NCI-H510A treated with DMSO at 0.1 percent for 48 hours (cell line): ENCODE measurements at places on chromosomes 2 and 18.

DNA sequence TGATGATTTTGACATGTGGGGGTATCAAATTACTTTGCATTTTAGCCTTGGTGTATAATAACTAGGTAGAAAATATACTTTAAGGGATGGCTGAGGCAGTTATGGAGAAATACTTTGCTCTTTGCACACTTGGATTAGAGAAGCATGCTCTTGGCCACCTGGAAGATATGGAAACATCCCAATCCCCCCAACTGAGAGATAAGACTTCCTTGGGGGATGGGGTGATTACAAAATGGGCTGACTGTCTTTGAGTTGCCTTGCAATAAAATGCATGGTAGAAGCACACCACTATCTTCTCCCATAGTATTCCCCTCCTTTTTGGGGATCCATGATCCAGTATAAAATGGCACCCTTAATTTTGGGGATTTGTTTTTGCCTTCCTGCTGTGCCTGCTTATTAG, 15.1 kb upstream of the FAM98A start:
- no peak for DNase-seq

GRCh38 chr18:43542016-43542415, 264.7 kb upstream of the SYT4 start:
- DNase-seq: no peak

DNA sequence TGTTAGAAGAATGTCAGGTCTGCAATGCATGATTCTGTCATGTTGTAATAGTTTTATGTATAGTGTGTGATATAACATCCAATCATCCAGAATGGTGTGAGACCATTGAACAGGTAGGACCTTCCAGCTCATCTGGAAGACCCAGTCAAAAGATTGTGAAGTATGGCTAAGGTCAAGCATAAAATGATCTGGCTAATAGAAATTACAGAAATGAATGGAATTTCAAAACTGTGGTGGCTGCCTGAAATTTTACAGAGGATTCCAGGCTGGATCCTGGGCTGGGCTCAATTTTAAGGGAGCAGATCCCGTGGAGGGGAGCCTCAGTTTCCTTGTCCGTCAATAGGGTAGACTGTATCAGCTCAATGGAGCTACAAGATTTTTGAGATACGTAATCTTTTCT, 39.1 kb downstream of the ACKR3 start:
- no peak for DNase-seq

GRCh38 chr2:15668611-15669305, 77.1 kb downstream of the DDX1 start:
- DNase-seq: no peak

- no peak for DNase-seq
These were observed 4.2 kb upstream of the ONECUT2 start for GRCh38 chr18:57431002-57431382.

DNA sequence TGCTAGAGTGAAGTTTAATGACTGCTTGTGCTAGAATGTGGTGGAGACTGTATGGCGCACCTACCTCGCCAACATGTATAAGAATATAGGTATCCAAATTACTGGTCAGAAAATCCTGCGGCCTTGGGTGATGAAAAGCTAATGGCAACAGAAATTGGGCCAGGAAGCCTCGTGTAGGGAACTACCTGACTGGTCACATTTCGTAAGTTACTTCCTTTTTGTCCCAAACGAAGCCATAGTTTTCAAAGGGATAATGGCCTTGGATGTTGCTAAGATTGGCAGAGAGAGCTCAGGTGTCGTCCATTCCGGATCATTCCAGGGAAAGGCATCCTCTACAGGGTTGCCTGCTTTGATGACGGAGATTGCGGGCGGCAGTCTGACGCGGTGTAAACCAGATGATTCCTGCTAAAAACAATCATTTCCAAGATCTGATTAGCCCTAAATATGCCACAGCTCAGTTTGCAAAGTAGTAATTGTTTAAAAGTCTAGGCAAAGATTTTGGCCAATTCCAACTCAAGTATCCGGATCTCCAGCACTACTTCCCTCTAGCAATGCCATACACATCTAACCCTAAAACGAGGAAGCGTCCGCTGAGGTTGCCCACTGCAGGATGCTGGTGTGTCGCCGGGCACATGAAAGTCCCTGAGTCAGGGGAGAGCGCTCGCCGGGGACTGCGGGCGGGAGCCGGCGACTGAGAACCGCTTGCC, 708 bp upstream of the MALT1 start:
- DNase-seq: peak; percentile 66
